Stimulated activated CD4-positive, alpha-beta T cell treated with anti-CD3 and anti-CD28 coated beads, Interleukin-2, amount 100 ng/mL, for 48 hours (primary cell): ENCODE measurements at places on chromosomes 6 and 20.

GRCh38 chr20:13913131-13913530 is 77.3 kb downstream of the SEL1L2 start:
- DNase-seq = no peak

DNA sequence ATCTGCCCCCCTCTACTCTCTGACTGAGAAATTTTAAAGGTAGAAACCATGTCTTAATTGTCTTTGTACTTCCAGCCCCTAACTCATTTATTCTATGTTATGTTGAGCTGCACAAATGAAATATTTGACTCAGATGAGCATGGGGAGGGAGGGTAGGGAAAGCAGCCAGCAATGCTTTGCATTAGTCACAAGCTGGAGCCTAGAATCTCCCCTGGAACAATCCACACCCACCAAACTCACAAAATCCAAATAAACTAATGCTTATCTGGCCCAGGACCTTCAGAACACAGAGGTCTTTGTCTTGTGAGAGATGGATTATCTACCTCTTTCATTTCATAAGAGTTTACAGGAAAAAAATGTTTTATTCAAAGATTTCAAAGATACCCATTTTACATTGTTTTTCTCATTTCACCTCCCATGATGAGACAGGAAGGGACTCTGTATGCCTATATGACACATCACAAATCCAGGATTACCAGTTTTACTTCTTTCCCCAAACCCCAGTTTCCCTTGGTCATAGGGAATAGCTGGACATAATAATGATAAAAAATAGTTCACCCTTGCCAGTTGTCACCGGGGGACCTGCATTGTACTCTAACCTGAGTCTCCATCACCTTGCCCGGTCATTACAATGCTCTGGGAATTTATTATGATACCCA is 466.9 kb downstream of the KIF16B start:
- no peak for DNase-seq

- no peak for DNase-seq
Observed at GRCh38 chr6:147825848-147826247, 317.4 kb downstream of the SAMD5 start.

DNA sequence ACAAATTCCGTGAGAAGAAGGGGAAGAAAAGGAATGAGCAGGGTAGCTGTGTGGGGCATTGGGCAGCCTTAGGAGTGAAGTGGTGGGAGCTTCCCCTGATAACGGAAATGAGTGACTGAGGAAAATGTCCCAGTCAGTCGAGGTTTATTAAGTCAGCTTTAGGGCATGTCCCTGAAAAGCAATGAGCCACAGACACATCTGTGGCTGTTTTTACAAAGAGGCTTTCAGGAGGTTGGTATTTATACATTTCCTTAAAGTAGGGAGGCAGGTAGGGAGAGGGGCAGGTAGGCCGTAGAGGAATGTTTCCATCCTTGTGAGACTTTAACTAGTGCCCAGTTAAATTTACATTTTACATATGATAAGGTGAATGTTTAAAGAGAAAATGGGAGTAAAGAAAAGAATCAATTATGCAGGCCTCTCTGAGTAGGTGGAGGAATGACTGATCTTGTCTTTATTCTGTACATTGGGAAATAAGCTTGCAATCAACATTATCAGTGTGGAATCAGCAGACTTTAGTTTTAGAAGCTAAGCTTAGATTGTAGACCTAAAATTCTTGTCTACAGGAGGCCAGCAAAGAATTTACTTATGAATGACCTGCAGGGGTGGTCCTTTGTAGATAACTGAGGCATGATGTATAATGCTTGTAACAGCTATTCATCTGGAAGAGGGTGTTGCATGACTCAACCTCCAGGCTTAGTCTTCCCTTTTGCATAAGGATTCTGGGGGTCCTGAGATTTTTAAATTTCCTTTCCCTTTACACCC is 18.5 kb downstream of the SLC22A2 start:
- DNase-seq = no peak

DNA sequence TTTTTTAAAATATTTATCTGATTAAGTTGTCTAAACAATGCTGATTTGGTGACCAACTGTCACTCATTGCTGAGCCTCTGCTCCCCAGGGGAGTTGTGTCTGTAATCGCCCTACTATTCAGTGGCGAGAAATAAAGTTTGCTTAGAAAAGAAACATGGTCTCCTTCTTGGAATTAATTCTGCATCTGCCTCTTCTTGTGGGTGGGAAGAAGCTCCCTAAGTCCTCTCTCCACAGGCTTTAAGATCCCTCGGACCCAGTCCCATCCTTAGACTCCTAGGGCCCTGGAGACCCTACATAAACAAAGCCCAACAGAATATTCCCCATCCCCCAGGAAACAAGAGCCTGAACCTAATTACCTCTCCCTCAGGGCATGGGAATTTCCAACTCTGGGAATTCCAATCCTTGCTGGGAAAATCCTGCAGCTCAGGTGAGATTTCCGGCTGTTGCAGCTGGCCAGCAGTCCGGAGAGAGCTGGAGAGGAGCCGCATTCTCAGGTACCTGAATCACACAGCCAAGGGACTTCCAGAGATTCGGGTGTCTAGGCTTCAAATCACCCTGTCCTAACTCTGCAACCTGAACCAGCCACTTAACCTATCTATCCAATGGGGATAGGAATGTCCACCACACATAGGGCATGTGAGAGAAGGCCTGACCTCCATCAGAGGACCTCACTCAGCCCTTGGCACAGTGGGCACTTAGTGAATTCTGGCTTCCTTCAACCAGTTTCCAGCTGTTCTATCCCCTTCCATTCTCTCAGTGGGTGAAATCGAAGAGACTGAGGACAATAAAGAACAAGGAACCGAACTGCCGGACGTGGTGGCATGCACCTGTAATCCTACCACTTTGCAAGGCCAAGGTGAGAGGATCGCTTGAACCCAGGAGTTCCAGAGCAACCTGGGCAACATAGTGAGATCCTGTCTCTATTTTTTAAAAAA is 3.1 kb downstream of the TNF start:
- DNase-seq = no peak

DNA sequence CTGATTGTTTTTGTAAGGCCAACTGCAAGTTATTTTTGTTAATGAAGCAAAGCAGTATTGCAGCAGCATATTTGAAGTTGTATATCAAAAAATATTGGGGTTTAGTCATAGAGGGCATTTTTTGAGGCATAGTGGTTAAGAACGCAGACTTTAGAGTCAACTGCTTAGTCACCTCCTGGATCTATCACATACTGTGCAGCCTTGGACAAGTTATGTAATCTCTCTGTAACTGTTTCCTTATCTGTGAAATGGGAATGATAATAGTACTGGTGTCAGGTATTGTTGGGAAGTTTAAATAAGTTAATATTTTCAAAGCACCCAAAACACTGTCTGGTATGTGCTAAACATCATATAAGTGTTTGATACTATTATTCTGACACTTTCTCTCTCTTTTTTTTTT is 27.2 kb upstream of the EFHC1 start:
- no peak for DNase-seq

DNA sequence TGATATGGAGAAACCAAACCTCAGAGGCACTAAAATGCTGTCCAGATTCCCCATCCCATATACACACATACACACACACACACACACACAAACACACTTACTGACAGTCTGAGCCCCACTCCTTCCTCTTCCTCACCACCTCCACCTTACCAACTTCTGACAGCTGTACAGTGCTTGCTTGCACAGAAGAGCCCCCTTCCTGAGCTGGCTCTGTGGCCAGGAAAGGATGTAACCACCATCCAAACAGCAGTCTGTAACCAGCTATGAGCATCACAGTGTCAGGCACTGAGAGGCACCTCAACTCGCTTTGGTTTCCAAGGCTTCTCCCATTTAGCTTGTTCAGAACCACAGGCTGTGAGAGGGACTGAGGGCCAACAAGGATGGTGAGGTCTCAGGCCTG is 5.9 kb upstream of the C6orf136 start:
- DNase-seq = no peak

- no peak for DNase-seq
Observed at GRCh38 chr6:163710532-163711470, 296.3 kb downstream of the QKI start.

- no peak for DNase-seq
Observed at GRCh38 chr6:125952764-125953501, 3.6 kb upstream of the HINT3 start.

DNA sequence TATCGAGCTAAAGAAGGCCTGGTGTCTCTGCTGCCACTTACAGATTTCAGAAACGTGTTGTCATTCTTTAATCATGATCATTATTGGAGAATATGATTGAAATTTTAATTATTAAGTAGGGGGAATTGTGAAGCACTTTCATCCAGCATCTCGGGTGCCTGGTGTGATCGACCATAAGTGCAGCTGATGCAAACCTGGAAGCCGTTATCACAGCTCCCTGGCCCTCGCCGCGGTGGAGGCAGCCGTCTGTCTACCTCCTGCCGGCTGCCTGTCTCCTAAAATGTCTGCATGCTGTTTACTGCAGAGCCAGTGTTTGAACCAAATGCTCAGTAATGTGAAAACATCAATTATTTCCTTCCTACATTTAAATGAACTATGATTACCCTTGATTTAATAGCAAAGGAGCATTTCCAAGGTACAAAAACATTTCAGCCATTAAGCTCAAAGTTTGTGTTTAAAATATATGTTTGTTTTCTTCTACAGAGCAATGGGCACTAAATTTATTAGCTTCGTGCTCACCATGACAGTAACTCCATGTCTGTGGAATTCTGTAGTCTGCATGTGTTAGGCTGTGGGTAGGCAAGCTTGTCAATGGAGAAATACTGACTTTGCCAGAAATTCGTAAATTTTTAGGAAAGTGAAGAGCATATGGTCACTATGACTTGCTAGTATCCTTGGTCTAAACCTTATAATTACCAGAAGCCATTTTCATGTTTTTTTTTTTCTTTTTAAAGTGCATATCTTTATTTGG is 184.5 kb upstream of the AGPAT4 start:
- DNase-seq = no peak

- DNase-seq = no peak
Observed at GRCh38 chr20:36878941-36879340, 3.0 kb downstream of the TLDC2 start.

DNA sequence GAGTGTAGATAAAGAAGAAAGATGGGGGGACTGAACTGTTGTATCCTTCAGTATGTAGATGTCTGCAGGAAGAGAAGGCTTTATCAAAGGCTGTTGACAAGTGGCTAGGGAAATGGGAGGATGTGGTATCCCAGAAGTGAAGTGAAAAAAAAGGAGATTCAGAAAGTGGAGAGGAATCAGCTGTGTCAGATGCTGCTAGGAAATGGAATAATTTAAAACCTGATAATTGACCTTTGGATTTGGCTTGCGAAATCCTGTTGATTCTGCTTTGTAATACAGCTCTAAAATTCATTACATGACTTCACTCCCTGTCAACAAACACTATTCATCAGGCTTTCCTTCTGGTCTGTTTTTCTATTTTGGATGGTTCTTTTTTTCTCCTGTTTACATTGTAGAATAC is 41.7 kb downstream of the PHF3 start:
- no peak for DNase-seq

DNA sequence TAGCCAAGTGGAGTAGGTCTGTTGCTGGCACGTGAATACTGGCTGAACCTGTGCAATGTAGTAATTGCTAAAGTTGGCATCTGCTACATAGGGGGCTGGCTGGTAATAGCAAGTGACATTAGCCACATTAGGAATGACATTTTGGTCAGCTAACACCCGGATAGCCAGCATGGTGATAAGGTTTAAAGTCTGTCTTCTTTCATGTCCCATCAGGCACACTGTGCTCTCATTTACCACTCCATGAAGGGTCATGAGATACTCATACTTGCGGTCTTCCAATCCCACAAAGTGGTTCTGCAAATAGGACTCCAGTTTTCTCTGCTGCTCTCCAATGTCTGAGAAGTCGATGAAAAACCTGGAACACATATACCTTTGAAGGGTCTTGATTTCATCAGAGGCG is 2.8 kb downstream of the TENT5A start:
- no peak for DNase-seq

DNA sequence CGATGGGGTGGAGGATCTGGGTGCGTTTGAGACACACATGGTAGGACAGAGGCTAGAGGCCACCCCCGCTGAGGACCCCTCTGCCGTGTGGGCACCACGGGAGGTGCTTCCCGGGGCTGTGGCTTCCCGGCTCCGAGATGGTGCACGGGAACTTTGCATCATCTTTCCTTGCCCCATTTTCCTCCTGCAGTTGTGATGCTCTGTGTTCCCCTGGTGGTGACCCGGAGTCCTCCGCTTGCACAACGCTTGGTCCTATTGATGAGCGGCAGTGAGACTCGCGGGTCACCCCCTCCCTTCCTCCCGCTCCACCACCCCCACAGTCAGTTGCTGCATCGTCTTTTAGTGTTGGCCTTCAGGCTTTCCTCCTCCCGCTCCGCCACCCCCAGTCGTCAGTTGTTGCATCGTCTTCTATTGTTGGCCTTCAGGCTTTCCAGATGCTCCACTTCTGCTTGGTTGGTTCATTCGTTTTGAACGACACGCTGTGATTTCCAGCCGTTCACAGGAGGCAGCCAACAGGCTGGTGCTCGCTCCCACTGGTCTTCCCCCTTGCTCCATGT is 37.3 kb downstream of the PYGB start:
- no peak for DNase-seq

- DNase-seq = no peak
Observed at GRCh38 chr6:9554806-9555205, 860.1 kb downstream of the TFAP2A start.

DNA sequence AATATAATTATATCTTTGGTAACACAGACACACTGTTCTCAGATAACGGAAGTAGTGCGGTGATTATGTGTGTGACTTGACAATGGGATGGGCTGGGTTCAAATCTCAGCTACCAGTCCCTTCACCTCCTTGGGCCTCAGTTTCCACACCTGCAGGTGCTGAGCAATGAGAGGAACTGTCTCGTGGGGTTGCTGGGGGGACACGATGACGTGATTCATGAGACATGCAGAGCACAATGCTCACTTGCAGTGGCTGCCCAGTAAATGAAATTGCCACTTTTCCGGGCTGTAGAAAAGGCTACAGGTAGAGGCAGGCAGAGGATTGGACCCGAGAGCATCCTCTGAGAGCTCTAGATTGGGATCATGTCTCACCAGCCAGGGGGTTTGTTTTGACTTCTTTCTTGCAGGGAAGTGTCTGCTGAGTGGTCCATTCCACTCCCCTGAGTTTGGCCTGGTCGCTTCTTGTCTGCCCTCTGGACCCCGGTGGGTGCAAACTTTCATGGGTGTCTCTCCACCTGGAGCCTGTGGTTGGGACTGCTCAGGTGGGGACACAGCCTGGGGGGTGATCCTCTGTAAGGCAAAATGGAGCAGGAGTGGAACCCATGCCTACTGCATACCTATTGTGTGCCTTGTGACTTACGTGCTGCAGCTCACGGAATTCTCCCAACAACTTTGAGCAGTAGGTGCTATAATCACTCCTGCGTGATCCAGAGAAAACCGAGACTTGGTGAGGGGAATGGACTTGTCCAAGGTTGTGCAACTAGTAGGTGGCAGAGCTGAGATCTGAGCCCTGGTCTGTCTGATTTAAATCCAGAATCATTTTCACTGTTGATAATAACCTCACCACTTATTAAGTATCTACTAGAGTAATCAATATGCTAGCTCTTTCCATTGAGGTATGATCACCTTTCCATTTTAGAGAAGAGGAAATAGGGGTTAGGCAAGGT is 147.2 kb downstream of the CEBPB start:
- no peak for DNase-seq

- DNase-seq = no peak
Observed at GRCh38 chr6:101110814-101111213, 229.7 kb upstream of the ASCC3 start.

GRCh38 chr6:157443066-157443800 is 62.2 kb downstream of the ZDHHC14 start:
- no peak for DNase-seq
